Activated CD4-positive, alpha-beta T cell treated with anti-CD3 and anti-CD28 coated beads for 36 hours (primary cell): ENCODE measurements at places on chromosomes 7 and 10.

- DNase-seq, result no peak
- H3K27me3 ChIP-seq, result peaks cover 8% of the 10 kb centered on the region
- no peaks in the 10 kb centered on the region for H3K4me1 ChIP-seq
- no peak overlapping the region for H3K27ac ChIP-seq
Measured at GRCh38 chr7:51340029-51340838, 23.6 kb upstream of the COBL start.

GRCh38 chr10:688312-689120 is 952 bp downstream of the DIP2C start:
- H3K4me1 ChIP-seq, result peaks cover 4% of the 10 kb centered on the region
- DNase-seq, result peak; percentile 12
- peak overlapping the region; percentile 10 for H3K4me3 ChIP-seq
- H3K36me3 ChIP-seq, result no peaks in the 10 kb centered on the region
- H3K27ac ChIP-seq, result no peak overlapping the region

DNA sequence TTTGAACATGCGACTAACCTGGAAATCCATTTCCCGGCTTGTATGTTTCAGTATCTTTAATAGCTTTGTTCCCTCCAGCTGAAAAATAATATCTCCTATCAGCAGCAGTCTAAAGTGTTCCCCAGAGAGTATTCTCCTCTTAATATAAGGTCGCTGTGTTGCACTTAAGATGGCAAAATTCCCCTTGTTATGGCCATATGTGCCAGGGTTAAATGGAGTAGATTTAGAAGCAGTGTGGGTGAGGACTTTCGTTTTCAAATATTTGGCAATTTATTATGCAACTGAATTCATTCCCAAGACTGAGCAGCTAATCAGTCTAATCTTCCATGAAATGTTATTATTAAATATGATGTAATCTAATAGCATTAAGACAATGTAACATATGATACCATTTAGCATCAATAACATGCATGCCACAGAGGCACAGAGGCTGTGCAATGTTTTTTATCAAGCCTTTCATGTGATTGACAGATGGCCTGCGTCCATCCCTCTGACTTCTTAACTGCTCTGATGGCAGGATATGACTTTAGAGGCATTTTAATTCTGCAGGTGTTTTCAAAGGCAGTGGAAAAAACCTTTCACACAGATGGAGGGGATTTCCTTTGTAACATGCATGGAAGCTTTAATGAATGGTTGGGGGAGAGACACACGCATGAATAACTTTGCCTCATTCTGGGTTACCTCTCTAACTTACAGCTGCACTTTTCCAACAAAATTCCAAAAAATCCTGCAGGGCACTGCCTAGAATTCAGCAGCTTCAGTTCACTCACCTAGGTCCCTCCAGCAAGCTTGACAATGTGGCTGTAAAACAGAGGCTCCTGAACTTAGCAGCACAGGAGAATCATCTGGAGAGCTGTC is 55.1 kb upstream of the ZPBP start:
- H3K36me3 ChIP-seq, result no peaks in the 10 kb centered on the region
- peak overlapping the region; percentile 90 for H3K27ac ChIP-seq
- DNase-seq, result peak; percentile 65
- no peaks in the 10 kb centered on the region for H3K27me3 ChIP-seq
- peaks cover 85% of the 10 kb centered on the region for H3K4me1 ChIP-seq
- peak overlapping the region; percentile 40 for H3K4me3 ChIP-seq

GRCh38 chr7:45979275-45980180 is 58.5 kb upstream of the IGFBP3 start:
- H3K36me3 ChIP-seq, result peaks cover 23% of the 10 kb centered on the region
- no peak overlapping the region for H3K4me3 ChIP-seq
- no peaks in the 10 kb centered on the region for H3K27me3 ChIP-seq
- no peak for DNase-seq
- H3K4me1 ChIP-seq, result peaks cover 9% of the 10 kb centered on the region
- no peak overlapping the region for H3K27ac ChIP-seq

- no peak for DNase-seq
- no peaks in the 10 kb centered on the region for H3K27me3 ChIP-seq
- H3K4me1 ChIP-seq, result no peaks in the 10 kb centered on the region
- no peak overlapping the region for H3K27ac ChIP-seq
- no peaks in the 10 kb centered on the region for H3K36me3 ChIP-seq
Measured at GRCh38 chr10:103038570-103038969, 120.5 kb downstream of the CNNM2 start.

GRCh38 chr7:42283553-42283952 is 46.5 kb upstream of the GLI3 start:
- no peak for DNase-seq
- no peak overlapping the region for H3K4me3 ChIP-seq
- H3K27me3 ChIP-seq, result peaks cover 9% of the 10 kb centered on the region
- no peak overlapping the region for H3K27ac ChIP-seq

- no peak overlapping the region for H3K4me3 ChIP-seq
- no peak for DNase-seq
- H3K4me1 ChIP-seq, result no peaks in the 10 kb centered on the region
- no peak overlapping the region for H3K27ac ChIP-seq
Measured at GRCh38 chr10:101601541-101601940, 13.4 kb downstream of the DPCD start.

DNA sequence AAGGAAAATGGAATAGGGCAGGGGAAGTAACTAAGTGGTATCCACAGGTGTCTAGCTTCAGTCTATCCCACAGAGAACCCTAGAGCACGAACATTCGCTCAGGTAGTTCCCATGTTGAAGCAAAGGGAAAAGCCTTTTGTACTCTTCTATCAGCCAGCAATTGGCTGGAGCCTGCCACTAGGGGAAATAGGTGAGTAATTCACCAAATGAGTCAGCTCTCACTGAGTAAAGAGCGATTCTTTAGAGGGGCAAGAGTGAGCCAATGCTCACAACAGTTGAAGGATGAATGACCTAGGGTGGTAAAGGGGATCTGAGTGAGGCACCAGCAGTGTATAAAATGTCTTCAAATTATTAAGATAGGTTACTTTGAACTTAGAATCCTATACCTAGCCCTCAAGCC is 94.1 kb upstream of the ZNF800 start:
- peaks cover 9% of the 10 kb centered on the region for H3K4me1 ChIP-seq
- peaks cover 8% of the 10 kb centered on the region for H3K27me3 ChIP-seq
- no peaks in the 10 kb centered on the region for H3K36me3 ChIP-seq

GRCh38 chr10:1673568-1674345 is 63.6 kb downstream of the ADARB2 start:
- H3K4me1 ChIP-seq, result no peaks in the 10 kb centered on the region
- DNase-seq, result no peak
- no peaks in the 10 kb centered on the region for H3K36me3 ChIP-seq
- no peak overlapping the region for H3K4me3 ChIP-seq
- H3K27me3 ChIP-seq, result peaks cover 2% of the 10 kb centered on the region
- H3K27ac ChIP-seq, result no peak overlapping the region

- peaks cover 4% of the 10 kb centered on the region for H3K36me3 ChIP-seq
- no peak overlapping the region for H3K4me3 ChIP-seq
- H3K4me1 ChIP-seq, result peaks cover 36% of the 10 kb centered on the region
Measured at GRCh38 chr10:43308515-43308914, 41.6 kb upstream of the RASGEF1A start.

DNA sequence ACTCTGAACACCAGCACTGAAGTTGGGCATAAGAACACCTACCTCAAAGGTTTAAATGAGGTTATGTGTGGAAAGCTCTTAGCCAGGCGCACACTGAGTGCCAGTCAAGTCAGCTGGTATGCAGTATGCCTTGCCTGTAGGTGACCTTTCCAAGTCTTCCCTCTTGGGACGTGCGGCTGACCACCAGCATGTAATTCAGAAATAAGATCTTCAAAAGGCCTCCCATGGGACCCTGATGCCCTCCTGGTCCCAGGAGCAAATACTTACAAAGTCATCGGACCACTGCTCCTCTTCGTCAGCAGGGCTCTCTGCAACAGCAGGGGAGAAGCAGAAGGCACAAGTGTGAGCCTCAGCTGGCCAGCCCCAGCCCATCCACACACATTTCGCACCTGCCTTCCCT is 40.8 kb downstream of the BLNK start:
- no peak for DNase-seq
- no peaks in the 10 kb centered on the region for H3K27me3 ChIP-seq
- H3K36me3 ChIP-seq, result no peaks in the 10 kb centered on the region
- no peaks in the 10 kb centered on the region for H3K4me1 ChIP-seq
- no peak overlapping the region for H3K4me3 ChIP-seq
- H3K27ac ChIP-seq, result no peak overlapping the region

DNA sequence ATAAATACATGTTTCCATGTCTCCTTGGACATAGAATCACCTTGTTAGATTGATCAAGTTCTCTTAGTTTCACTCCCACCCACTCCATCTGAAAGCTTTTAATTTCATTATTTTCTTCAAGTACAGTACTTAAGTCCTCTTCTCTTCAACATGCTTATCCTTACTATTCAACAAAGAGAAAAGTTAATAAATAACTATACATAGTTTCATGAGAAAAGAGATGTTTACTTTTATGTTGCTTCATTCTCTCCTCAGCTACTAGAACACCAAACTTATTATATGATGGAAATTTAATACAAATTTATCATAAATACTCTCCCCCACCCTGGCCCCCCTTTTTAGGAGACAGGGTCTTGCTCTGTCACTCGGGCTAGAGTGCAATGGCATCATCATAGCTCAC is 33.5 kb downstream of the ASZ1 start:
- H3K4me3 ChIP-seq, result no peak overlapping the region
- H3K4me1 ChIP-seq, result no peaks in the 10 kb centered on the region
- H3K27ac ChIP-seq, result no peak overlapping the region
- H3K27me3 ChIP-seq, result no peaks in the 10 kb centered on the region
- no peak for DNase-seq
- no peaks in the 10 kb centered on the region for H3K36me3 ChIP-seq

DNA sequence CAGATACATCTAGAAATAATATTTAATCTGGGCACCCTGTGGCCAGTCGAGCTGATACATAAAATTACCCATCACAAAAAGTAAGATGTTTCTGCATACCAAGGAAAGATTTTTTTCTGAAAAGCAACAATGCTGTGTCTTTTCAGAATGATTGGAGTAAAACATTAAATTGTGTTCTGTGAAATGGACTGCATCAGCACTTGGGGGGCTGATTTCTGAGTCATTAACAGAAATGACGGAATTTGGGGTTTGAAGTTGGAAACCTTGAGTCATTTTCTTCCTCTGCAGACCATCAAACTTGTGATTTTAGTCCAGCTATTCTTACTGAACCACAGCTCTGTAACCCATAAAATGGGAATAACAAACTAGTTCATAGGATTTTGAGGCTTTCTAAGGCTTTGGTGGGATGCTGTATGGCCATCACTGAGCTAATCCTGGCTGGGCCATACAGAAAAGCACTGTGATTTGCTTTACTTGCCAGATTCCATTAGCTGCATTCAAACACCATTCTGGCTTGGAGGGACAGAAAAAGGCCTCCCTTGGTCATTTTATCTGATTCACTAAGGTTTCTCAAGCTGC is 739.4 kb upstream of the IGFBP3 start:
- no peaks in the 10 kb centered on the region for H3K4me1 ChIP-seq
- no peaks in the 10 kb centered on the region for H3K27me3 ChIP-seq
- DNase-seq, result no peak
- no peaks in the 10 kb centered on the region for H3K36me3 ChIP-seq

GRCh38 chr7:119664601-119665000 is 608.4 kb upstream of the KCND2 start:
- H3K4me1 ChIP-seq, result no peaks in the 10 kb centered on the region
- no peak overlapping the region for H3K4me3 ChIP-seq
- H3K36me3 ChIP-seq, result no peaks in the 10 kb centered on the region
- no peak for DNase-seq
- no peaks in the 10 kb centered on the region for H3K27me3 ChIP-seq
- no peak overlapping the region for H3K27ac ChIP-seq

GRCh38 chr10:78529262-78529661 is 495.6 kb downstream of the RPS24 start:
- peaks cover 2% of the 10 kb centered on the region for H3K27me3 ChIP-seq
- H3K27ac ChIP-seq, result no peak overlapping the region
- H3K36me3 ChIP-seq, result no peaks in the 10 kb centered on the region
- H3K4me1 ChIP-seq, result no peaks in the 10 kb centered on the region
- no peak for DNase-seq
